ENCODE measurements at places on chromosomes 12 and 14.

DNA sequence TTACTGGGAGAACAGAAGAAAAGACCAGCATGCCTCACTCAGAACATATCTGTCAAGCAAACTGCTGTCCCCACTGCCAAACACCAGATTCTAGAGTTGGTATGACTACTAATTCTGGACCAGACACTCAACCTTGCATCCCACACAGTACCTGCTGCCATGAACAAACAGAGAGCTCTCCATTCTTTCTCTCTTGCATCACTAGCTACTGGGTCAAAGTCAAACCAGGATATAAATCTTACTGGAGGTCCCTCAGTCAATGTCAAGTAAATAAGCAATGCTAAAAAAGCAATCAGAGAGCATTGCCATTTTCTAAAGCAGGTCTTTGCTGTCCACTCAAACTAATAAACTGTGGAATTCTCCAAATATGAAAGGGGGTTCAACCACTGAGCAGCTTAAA, 452.4 kb upstream of the SEL1L start:
- DNase-seq, result no peak

- DNase-seq, result no peak
These were observed 18.1 kb upstream of the KSR2 start for GRCh38 chr12:117986705-117987469.

DNA sequence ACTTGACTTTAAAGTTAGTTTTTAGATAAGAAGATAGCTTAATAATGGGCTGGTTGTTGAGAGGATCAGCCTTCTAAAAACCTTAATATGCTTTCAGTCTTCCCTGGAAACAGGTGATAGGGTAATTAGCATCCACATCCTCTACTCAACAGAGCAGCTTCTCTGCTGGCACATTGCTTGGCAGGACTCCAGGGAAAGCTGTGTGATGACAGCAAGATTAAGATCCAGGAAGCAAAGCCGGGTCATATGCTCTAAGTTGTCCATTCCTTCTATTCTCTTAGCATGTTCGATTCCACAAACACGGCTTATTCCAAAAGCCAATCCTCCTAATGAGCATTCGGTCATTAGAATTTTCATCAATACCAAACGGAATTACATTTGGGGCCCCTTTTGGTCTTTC, 87.0 kb downstream of the HMGA2 start:
- no peak for DNase-seq

- no peak for DNase-seq
These were observed 31.6 kb downstream of the PPP1R36 start for GRCh38 chr14:64581363-64581762.

Data from NCI-H1417 treated with DMSO at 0.1 percent for 48 hours (cell line).